ENCODE measurements at places on chromosomes 12 and 14.

DNA sequence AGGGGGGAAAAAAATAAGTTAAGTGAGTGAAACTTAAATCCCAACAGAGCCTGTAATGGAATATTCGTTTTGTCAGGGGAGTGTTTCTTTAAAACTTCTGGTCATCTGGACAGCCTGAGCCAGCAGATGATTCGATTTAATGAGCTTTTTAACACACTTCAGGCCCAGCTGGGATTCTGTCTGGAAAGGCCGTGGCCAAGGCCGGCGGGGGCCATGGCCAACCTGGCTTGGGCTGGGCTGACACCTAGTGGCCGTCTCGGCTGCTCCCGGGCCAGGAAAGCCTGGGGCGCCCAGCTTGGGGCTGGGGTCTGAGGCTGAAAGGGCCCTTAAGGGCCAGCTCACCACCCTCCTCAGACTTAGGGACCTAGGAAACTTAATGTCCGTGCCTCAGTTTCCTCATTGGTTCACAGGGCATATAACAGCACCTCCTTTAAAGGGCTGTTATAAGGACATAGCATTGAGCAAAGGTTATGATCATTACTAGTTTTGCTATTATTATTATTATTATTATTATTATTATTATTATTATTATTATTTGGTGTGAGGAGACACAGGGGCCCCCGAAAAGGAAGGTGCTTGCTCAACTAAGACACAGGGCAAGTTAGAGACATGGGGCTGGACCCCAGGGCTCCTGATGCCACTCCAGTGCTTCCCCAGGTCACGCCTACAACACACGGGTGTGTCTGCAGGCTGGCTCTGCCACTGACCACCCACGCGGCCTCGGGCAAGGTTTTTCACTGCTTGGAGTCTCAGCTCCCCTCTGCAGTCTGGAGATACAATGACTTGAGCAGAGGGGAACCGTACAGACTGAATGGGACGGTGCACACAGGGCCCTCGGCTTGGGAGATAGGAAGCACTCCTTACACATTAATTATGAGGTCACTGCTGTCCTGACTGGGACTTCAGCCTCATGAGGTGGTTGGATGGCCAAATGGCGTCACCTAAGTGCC, 84.0 kb downstream of the SYNE3 start:
- DNase-seq: no peak

- no peak for DNase-seq
Observed at GRCh38 chr12:98090731-98091130, 424.7 kb upstream of the TMPO start.

- DNase-seq: no peak
Observed at GRCh38 chr12:63905544-63905943, 61.0 kb downstream of the SRGAP1 start.

DNA sequence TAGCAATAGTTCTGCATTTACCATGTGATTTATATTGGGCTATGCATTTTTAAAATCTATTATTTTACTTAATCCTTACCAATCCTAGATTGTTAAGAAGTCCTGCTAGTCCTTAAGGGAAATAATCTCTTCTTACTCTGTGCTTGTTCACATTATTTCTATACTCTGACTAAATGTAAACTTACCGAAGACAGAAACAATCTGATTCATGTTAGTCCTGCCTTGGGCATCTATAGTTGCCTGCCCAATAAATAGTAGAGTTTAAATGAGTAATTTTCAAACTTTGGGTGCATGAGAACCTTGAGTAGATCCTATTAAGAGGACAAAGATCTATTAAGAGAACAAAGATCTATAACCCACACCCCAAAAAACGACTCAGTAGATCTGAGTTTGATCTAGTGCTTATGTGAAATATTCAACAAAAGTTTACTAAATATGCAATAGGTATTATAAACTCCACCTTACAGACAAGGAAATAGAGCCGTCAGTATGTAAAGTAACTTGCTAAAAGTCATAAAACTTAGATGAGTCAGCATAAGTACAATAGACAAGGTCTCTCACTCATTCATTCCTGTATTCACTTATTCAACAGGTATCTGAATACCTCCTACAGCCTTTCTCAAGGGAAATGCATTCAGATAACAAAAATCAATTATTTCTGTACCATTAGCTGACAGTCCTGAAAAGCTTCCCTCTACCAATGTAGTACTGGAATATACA, 127.6 kb downstream of the PAWR start:
- peak; percentile 41 for DNase-seq

DNA sequence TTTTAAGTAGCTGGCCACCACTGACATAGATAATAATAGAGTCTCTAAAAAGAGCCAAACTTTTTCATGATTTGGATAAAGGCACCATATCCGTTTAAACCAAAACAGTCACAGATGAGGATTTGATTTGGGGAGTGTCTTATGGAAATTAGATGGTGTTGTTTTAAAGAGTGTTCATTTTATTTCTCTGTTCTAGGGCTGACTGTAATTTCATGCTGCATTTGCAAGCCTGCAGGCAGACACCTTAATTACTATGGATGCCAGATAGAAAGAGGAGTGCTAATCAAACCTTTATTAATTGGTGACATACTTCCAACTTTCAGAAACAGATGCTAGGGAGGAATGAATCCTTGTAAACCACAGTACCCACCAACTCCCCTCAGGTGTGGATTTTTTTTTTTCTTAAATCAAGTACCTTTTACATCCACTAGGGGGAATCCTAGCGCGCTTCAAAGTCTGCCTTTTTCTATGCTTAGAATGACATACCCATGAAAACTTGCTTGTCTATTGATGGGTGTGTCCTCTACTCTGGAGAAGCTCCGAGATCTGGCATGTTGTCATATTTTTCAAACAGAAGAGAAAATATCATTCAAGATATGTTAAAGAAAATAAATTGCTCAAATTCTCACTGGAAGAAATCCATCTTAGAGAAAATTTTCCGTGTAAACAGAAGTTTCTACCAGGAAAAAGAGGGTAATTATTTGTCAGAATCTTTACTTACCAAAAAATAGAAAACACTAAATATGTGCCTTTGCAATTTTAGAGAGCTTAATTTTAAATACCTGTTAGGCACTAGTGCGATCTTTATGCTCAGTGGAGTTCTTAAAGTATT, 14.2 kb upstream of the PLXNC1 start:
- DNase-seq: peak; percentile 12

All from epithelial cell of prostate (primary cell).